ENCODE measurements at places on chromosomes 7 and 10.

DNA sequence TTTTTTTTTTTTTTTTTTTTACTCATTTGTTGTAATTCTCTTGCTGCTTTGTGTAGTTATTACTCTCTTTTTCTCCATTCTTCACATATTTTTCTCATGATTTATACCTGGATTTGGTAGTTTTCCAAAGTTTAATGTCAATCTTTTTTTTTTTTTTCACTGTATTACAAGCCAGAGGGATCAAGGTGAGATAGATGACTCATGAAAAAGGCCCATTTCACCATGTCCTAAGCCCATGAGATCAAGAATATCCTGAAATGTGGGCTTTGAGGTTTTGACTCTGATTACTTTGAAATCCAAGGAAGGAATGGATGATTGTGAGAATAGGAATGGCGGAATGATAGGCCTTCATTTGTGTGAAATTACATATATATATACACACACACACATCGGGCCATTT is 31.1 kb downstream of the TAX1BP1 start:
- DNase-seq = no peak

DNA sequence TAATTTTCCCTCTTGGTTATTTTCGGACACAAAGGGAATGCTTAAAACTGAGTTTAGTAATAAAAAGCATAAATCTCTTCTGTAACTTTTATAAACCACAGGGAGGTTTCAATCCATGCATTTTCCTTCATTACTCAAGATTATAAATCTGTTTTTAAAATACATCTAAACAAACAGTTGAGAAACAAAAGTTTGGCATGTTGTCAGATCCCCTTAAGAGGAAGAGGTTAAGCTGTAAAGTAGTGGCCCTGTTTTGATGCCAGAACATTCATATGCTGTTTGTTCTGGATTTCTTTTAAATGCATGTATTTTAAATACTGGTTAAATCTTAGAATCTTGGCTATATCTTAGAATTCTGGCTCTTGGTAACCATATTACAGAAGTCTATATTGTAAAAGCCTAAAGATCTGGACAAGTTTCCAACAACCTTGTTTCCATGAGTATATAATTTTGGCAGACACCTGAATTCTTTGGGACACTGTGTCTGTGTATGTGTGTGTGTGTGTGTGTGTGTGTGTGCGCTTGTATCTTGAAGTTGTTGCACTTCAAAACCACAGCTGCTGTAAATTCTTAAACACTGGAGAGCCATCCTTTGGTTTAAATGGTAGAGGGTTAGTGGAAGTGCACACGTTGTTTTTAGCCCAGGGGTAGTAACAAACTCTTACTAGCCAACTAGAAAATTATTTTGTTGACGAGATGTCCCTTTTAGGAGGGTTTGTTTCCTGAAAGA is 6.8 kb upstream of the SEMA4G start:
- no peak for DNase-seq

DNA sequence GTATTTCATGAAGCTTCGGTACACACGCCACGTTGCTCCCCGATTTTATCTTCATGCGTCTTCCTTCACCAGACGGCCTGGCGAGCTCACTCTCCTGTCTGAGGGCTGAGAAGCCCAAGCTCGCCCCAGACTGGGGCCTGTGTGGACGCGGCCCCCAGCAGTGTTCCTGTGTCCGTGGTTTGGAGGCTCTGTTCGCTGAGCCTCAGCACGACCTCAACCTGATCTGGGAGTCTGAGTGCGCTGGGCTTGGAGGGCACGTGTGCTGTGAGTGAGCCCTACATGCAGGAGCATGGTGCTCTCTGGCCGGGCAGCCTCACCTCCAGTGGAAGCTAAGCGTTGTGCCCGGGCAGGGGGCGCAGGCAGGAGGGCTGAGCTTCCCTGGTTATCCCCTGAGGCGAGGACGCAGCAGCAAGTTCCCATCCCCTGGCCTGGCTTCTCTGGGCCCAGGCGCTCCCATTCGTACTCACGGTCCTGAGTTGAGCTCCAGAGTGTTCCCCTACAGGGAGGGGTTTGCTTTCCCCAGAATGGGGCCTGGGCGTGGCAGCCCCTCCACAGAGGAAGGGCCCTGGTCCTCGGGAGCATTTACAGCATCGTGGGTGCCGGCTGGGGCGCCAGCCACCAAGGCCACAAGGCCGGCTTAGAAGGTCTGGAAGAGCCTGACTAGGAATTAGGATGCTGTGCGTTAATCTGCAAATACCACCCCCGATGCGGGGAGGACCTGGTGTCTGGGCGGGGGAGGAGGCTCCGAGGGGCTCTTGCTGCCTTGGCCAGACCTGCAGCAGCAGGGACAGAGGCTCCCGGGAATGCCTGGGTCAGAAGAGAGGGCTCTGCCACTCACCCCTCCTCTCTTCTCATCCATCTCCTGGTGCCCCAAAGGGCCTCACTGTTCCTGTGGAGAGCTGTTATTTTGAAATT is 400.6 kb downstream of the DNAJB6 start:
- DNase-seq = no peak

GRCh38 chr10:103745341-103746247 is 109.8 kb downstream of the SH3PXD2A start:
- no peak for DNase-seq

GRCh38 chr10:86857128-86857721 is 100.2 kb downstream of the MMRN2 start:
- DNase-seq = no peak

- DNase-seq = no peak
Observed at GRCh38 chr10:112949143-112949823, 764 bp upstream of the TCF7L2 start.

Data from activated naive CD4-positive, alpha-beta T cell (primary cell).